ENCODE measurements at places on chromosomes 12 and 14.

- DNase-seq = no peak
Observed at GRCh38 chr12:2286461-2287131, 233.8 kb downstream of the CACNA1C start.

DNA sequence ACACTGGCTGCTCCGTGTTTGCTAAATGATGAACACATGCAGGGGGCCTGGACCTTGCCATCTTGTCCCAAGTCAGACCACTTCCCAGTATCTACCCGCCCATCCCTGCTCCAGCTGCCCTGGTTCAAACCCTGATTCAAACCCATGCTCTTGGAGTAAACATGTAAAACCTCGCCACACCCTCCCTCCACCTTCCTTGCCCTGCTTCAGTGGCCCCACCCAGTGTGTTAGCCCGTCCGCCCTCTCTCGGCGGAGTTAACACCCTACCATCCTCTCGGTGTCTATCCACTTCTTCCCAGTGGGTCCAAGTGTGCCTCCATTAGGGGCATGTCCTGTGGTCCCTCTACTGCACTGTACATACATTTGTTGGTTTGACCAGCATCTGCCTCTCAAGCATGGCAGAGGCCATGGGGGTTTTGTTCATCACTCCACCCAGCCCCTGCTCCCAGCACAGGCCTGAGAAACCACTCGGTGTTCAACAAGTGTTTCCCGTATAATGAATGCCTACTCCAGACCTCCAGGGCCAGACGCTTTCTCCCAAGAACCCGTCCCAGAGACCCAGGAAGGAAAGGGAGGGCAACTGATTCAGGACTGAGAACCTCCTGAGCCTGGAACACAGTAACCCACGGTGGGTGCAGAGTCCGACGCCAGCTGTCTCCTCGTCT, 37.1 kb downstream of the P2RX4 start:
- no peak for DNase-seq

GRCh38 chr14:65604936-65605335, 192.4 kb downstream of the FUT8 start:
- DNase-seq = no peak

GRCh38 chr12:38880288-38880687, 25.1 kb downstream of the CPNE8 start:
- DNase-seq = no peak

GRCh38 chr12:3362737-3363136, 128.3 kb upstream of the PRMT8 start:
- no peak for DNase-seq

DNA sequence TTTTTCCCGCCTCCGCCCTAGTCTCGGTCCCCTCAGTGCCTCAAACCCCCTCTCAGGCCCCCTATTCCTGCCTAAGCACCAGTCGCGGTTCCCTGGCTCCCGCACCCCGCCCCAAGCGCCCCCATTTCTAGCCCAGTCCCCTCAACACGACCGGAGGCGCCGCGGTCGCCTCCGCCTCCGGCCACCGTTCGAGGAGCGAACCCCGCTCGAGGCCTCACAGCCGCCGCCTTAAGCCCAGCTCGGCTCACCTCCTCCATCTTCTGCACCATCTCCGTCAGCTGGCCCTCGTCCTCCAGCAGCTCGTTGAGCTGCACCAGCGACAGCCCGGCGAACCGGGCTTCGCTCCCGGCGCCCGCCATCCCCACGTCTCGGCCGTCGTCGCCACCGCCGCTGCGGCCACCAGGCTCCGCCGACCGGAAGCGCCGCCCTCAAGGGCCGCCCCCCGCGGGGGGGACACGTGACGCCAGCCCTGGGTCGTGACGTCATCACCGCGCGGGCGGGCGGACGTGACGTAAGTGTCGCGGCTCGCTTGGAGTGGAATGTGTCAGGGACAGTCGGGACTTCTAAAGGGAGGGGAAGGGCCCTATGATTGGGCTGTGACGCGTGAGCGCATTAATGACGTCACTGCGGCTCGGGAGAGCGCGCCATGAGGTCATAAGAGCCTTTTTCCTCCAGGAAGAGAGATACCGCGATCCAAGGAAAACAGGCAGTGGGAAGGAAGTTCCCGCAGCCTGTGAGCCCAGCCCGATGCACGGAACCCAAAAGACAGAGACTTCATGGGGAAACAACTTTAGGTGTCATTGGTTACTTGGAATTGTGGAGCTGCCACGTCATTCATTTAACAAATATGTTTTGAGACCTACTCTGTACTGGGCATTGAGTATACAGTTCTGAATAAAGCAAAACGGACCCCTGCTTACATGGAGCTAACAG, at the start of gene VPS37B:
Gene VPS37B (minus strand): TSS at position 421 of the 933 bp plus-strand sequence. CDS start 62 bp downstream, at position 359.
- DNase-seq = peak; percentile 87

DNA sequence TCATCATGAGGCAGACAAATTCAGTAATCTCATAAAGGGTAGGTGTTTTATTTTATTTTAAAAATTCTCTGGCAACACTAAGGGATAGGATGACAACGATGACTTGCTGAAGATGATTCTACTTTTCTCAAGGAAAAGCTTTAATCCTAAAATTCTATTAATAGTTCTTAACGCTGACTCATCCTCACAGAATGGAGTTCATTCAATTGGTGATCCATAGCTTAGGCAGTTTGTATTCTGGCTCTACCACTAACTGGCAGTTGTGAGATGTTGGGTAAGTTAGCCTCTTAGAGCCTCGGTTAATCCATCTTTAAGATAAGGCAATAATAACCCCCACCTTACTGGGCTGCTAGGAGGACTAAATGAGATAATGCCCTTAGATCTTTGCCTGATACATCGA, 116.3 kb downstream of the RTN1 start:
- DNase-seq = no peak

- no peak for DNase-seq
Observed at GRCh38 chr12:123919980-123920360, 52.7 kb downstream of the CCDC92 start.

GRCh38 chr12:108580531-108580930, 17.4 kb downstream of the TMEM119 start:
- no peak for DNase-seq

DNA sequence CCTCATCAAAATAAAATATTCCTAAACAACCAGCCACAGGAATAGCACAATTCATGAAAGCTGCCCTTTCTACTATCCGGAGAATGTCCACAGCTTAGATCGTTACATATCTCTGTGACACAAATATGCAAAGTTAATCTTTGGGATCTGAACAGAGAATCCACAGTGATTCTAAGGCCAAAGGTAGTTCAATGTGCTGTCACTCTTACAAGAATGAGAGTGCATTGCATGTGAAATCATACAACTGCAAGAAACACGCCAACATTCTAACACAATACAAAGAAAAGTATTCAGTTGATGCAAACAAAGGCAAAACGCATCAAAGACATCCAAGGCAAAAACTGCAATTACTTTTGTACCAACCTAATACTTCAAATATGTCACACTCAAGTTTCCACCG, 60.4 kb downstream of the KSR2 start:
- DNase-seq = no peak

GRCh38 chr14:33510991-33511390, 439.9 kb downstream of the EGLN3 start:
- no peak for DNase-seq

DNA sequence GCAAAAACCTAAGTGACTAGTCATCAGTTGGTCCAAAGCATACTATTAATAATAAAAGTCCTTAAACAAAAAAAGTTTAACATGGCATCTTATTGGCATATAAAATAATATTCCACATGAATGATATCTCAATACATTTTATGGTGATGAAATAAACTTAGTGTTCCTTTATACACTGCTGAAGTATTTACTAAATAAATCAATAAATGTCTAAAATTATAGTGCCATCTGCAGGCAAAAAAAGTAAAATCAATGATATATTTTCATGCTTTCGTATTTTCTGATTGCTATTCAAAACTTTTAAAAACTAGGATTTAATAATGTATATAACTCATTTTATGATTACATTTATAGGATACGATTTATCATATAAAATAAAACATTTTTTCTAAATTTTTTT, 30.5 kb downstream of the PUS7L start:
- no peak for DNase-seq

GRCh38 chr12:1553987-1554982, 40.1 kb downstream of the FBXL14 start:
- no peak for DNase-seq

All from stomach (tissue), 19 donors.